ENCODE measurements at places on chromosomes 5 and 9.

DNA sequence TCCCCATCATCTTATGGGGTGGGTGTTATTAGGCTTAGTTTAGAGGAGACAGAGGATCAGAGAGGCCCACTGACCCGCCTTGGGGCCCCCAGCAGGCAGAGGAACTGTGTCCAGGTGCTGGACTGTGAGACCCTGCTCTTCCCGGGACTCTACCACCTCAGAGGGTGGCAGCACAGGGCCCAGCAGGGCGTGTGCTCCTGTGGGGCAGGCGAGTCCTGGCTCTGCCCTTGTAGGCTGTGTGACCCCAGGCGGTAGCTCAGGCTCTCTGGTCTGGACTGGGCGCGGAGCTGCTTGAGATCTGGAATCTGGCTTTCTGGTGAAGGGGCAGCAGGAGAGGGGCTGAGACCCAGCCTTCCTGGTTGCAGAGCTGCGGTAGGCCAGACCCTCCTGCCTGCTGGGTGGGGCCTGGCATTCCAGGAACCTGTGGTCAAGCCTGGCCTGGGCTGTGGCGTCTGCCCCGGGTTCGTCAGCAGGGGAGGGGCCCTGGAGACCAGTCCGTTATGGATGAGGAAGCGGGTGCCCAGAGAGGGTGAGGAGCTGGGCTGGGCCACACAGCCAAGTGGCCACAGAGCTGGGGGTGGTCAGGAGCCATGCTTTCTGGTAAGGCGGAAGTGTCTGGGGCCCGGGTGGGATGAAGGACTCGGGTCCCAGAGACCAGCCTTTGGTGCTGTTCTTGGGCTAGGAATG is 46.5 kb downstream of the RXRA start:
- DNase-seq: no peak

GRCh38 chr9:126131066-126132010 is 195.3 kb upstream of the MVB12B start:
- no peak for DNase-seq

DNA sequence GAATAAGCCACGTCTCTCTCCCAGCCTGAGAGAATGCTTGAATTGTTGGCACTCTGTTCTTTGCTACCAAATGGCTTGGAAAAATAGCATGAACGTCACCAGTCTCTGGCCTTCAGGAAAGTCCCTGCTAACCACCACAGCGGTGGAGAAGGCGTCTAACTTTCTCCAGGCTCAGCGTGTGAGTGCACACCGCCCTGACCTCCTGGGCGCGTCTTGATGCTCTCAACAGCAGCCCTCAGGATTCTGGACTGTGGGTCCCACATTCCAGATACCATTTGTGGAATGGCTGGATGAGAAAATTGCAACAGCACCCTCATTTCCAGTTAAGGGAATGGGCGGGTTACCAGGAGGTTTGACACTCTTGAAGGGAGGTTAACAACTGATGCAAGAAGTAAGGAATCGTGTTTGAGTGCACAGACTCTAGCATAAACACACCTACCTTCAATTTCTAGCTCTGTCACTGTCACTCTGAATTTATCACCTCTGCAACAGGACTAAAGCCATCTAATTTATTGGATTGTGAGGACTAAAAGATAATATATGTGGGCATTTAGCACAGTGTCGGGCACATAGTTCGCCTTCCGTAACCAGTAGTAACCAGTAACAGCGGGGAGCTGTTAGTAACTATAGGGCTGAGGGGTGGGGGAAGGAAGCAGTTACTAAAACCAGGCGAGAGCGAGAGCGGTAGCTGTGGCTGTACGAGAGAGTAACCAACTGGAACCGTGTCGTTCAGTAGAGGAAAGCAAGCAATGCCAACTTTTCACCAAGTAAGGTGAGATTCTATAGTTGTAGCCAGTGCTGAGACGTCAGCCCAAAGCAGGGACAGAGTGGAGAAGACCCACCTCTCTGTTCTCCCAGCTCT is 807 bp upstream of the PLGRKT start:
- no peak for DNase-seq

DNA sequence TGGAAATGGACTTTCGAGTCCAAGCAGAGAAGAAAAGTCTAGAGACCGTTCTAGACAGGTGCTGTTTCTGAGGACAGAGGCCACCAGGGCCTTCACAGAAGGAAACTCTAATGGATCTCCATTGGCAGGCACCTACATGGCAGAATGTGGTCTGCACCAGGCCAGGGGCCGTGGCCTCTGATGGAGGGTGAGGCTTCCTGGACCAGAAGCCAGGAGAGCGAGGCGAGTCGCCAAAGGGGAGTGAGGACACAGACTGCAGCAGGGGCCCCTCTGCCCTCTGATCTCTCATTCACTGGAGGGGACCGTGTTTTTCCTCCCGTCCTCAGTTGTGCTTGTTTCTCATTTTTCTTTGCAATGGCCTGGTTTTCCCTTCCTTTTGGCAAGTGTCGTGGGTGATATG is 41.1 kb downstream of the ALG2 start:
- no peak for DNase-seq

- DNase-seq: no peak
These were observed 169.1 kb downstream of the CAAP1 start for GRCh38 chr9:26723486-26723885.

DNA sequence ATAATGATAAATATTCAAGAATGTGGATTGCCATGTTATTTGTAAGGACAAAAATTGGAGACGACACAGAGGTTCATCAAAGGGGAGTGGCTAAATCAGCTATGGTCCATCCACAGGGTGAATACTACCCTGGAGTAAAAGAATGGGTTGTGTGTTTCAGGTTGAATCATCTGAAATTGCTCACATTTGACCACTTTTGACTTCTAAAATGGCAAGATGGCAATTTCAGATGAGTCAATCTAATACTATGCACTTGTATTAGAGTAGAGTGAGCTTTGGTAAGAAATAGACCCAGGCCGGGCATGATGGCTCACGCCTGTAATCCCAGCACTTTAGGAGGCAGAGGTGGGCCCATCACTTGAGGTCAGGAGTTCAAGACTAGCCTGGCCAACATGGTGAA is 131.8 kb downstream of the GAPVD1 start:
- no peak for DNase-seq

DNA sequence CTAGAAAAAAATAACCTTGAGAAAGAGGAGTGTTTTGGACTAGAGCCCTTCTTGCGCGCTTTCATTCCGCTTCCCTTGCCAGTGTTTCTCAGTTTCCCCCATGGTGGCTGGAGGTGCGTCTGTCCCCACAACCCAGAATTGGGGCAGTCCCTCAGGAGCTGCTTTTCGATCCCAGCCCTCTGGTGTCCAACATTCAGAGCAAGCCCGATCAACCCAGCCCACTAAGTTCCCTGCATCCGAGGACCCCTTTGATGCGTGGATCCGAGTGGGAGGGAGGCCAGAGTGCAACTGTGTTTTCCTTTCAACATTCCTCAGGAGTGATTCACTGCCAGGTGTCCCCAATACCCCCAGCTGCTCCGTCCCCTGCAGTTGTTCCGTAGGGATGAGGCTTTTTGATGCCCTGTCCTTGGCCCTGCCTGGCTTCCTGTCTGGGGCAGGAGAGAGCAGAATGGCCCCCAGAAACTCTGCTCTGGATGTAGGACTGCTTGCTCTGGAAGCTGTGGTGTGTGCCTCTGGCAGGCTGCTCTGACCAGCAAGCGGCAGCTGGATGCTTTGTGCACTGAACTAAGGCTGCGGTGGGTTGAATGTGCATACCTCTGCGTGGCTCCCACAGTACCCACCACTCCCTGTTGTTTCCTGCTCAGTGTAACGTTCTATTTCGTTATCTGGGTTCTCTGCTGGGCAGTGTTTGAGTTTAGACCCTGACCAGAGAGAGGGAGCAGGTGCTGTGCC is 117.5 kb downstream of the BOD1 start:
- DNase-seq: no peak

DNA sequence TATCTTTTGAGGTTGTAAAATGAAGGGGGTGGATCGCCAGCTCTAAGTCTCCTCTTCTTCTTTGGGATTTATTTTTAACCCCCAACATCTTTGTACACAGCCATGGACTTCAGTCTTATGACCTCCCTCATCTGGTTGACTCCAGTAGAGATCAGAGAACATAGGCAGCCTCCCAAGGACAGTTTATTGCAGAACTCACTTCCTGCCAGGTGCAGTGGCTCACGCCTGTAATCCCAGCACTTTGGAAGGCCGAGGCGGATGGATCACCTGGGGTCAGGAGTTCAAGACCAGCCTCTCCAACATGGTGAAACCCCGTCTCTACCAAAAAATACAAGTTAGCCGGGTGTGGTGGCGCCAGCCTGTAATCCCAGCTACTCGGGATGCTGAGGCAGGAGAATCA is 2.8 kb upstream of the BHMT start:
- no peak for DNase-seq

DNA sequence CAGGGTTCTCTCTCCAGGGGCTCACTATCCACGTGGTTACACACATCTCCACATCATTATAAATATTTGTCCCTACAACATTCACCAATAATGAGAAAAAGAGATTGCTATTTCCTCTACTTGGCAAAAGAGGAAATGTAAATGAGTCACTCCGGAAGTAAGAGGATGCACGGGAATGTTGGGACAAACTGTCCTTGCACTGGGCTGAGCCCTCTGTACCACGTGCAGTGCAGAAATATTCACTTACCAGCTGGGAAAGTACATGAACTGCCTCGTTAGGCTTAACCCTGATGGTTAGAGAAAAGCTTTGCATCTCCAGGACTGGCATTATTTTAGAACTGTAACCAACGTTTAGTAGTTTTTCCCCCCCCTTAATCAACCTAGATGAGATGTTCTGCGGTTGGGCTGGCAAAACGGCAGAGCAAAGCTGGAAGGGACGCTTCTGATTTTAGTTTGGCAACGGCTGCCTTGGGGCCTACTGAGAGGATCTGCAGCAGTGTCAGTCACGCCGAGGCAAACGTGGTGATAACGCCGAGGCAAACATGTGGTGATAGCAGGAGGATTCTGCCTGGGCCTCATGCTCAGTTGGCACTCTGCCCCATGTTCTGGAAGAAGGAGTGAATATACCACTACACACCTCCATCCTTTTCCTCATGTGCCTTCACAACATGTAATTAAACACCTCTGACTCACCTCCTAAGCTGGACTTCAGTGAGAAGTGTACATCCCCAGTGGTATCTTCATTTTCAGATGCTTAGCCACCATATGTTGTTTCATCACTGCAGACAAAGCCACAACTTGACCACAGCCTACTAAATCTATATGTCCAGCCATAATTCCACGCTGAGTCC is 661.4 kb upstream of the KLF4 start:
- DNase-seq: no peak

GRCh38 chr5:75610201-75610600 is 1.1 kb upstream of the ANKDD1B start:
- DNase-seq: no peak

GRCh38 chr5:81830596-81830995 is 79.7 kb upstream of the SSBP2 start:
- no peak for DNase-seq

- no peak for DNase-seq
These were observed 134.1 kb upstream of the IFNE start for GRCh38 chr9:21616082-21616778.

DNA sequence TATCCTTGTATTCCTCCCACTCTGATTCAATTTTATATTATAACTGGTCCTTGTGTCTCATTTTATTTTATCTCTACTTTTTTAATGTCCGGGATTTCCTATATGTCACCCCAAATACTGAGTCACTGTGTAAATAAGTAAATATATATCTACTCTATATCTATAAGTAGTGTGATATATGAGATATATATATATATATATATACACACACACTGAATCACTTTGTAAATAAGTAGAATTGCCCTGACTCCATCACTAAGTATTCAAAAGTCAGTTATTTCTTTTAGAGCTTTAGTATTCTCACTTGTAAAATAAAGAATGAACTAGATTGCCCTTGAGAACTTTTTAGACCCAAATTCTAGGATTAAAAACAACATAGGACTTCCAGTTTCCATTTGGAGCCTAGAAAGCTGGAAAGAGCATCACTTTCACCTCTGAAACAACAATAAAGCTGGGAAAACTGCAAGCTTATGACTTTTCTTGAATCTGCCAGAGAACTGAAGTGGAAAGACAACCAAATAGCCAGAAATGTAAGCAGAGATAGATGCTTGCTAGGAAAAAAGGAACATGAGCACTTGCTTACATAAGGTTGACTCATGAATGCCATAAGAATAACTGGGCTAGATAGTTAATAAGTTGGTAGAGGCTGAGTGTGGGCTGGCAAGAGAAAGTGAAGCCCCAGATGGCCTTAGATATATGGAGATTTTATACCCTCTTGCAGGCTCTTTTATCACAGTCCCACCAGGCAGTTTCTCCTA is 171.1 kb upstream of the TLX3 start:
- DNase-seq: no peak

GRCh38 chr5:151625285-151625684 is 34.2 kb upstream of the FAT2 start:
- no peak for DNase-seq

DNA sequence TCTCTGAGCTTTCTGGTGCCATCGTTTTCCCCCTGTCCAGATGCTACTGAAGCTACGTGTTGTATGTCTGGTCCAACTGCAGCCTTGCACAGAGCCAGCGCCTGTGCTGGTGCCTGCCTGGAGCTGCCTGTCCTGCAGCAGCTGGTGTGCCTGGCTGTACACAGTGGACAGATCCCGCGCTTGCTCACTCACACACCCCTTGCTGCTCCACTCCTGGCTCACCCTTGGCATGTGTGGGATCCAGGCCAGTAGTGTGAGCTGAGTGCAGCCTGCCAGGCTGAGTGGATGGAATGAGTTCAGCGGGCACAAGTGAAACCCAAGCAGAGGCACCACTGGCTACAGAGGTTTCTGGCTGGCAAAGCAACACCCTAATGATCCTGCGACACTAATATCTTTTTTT is 40.4 kb downstream of the FER start:
- no peak for DNase-seq

DNA sequence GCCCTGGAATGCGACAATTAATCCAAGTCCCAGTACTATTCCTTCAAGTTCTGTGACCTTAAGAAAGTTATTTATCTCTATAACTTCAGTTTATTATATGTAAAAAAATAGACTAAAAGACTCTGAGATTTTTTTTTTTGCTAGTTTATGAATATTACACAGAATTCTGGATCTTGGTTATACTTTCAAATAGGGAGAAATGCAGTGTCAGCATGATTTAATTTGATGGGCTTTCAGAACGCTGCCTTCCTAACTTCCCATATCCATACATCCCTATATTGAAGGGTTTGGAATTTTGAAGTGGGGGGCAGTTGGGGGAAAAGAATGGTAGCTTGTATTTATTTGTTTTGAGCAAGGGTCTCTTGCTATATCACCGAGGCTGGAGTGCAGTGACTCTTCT is 98.4 kb upstream of the MEGF10 start:
- DNase-seq: no peak

DNA sequence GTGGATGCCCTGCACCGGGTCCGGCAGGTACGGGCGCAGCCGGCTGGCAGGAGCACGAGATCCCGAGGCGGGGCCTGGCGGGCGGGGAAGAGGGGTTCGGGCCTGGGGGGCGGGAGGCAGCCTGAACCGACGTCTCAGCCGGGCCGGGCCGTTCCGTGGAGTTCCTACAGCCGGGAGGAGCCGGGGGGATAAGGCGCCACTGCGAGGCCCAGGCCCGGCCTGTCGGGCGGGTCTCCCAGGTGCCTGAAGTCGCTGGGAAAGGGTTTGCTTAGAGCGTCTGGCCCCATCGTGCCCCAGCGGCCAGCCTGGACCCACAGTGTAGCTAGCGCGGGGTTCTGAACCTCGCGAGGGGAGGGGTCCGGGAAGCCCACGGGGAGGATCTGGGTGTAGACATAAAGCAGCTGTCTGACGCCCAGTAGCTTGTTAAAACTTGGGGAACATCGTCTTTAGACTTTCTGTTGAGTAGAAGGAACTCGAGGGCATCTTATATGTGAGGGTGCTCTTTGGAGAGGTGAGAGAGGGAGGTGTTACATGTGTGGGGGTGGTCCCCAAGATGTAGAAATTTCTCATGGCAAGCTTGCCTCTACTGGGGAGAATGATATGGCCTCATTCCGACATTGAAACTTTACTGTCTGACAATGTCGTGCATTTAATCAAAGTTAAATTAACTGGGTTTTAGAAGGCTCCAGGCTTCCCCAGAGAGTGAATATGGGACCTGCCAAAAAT is 524 bp downstream of the FUBP3 start:
- DNase-seq: no peak

All from NCI-H187 treated with DMSO at 0.1 percent for 48 hours (cell line).